ENCODE measurements at places on chromosomes 1 and 21.

DNA sequence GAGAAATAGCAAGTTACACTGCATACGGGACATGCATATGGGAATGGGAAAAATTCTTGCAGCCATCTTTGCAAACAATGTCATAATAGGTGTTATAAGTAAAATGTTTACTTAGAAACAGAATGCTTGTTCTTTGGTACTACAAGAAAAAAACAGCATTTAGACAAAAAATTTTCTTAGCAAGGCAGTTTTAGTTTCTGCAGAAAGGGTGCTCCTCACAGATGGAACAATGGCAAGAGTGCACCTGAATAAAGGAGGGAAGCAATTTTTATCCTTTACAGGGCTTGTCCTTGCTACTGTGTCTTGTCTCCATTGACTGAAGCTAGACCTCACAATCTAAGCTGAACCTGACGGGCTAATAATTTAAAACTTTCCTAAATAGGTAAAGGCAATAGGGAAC, 79.2 kb upstream of the DESI2 start:
- DNase-seq, result no peak

DNA sequence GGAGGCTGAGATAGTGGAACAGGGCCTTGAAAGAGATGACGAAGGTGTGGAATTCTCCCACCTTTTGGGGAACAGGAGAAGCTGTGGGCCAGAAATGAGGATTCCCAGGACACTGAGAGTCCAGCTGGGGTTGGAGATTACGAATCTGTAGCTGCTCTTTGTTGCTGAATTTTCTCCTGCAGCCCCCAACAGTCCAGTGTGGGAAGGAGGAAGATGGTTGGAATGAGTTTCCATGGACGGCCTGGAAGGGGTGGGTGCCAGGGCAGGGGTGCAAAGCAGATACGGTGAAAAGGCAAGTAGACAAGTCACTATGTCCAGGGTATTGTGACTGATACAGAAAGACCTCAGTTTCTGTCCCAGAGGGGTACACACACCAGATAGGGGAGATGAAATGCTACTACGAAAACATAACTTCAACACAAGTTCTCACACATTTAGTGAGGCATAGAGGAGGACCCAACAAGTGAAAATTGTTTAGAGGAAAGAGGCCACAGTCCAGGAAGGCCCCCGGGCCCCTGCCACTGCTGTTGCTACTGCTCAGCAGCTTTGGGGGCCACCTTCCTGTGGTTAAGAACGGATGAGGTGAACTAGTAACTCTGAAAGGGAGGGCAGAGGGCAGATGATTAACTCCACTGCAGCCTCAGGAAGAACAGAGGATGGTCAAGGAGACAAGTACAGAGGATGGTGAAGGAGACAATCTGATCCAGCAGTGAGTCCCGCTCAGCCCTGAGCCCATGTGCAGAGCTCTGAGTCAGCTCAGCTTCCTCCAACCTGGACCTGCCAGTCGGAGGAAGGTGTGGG, 7.3 kb downstream of the CD244 start:
- DNase-seq, result no peak

DNA sequence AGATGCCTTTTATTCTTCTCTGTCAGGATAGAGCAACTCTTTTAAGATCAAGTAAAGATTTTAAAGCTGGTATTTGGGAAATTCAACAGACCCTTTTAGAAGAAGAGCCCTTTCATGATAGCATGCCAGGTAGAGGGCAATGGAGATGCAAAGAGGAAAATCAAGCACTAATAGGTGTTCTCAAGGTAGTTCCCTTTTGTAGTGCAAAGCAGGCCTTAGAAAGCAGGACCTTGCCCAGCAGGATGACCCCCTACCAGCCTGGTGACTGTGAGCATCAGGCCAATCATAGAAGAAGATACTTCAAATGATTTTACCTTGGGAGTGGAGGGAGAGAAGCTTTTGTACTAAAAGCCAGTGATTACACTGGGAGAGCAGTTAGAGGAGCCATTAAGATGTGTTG, 381.4 kb upstream of the ZRANB2 start:
- DNase-seq, result no peak

DNA sequence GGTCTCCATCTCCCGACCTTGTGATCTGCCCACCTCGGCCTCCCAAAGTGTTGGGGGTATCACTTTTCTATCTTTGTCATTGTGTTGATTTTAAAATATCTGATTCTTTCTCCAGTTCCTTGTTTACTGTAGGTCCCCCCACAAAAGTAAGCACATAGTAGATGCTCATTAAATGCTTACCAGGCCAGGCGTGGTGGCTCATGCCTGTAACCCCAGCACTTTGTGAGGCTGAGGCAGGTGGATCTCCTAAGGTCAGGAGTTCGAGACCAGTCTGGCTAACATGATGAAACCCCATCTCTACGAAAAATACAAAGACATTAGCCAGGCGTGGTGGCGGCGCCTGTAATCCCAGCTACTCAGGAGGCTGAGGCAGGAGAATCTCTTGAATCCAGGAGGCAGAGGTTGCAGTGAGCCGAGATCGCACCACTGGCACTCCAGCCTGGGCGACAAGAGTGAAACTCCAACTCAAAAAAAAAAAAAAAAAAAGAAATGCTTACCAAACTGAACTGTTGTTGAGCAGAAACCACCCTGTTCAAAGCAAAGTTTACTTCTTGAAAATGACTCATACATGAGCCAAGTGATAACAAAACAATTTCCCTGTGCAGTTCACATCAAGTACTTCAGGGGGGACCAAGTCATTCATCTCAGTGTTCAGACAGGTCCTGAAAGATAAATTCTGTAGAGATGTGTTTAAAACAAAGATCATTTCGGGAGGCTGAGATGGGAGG, 24.3 kb upstream of the NID1 start:
- DNase-seq, result no peak

GRCh38 chr1:220974431-220974830, 95.2 kb downstream of the HLX start:
- DNase-seq, result no peak

GRCh38 chr1:224256640-224257039, 73.3 kb downstream of the NVL start:
- DNase-seq, result no peak

DNA sequence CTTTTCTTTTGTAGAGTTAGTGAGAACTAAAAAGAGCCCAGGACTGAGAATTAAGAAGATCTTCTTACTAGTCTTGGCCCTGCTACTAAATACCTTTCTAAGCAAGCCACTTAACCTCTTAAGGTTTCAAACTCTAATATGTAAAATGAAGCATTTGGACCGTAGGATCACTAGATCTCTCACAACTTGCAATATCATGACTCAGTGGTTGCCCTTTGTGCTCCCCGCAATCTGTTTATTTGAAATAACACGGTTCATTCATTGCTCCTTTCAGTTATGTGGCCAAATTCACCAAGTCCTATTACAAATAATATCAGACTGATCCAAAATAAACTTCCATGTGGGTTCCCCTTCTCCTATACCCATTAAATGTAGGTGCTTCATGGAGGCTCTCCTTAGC, 10.8 kb downstream of the PALMD start:
- DNase-seq, result no peak

DNA sequence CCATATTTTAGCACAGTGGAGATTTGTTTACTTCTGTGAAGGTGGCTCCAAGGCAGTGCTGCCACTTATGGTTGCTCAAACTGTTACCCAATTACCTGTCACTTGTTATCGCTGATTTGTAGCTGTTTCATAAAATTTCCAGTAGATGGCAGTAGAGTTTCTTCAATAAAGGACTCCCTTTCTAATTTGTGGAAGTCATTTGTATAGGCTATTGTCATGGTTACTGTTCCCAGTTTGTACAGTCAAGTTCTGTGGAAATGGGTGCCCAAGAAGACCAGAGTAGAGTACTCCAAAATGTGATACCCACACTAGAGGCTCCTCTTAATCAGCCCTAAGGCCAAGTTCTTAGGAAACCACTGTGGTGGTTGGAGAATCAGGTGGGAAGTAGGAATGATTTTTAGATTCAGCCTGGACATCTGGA, 186.1 kb downstream of the CLEC20A start:
- DNase-seq, result peak; percentile 97

- peak; percentile 22 for DNase-seq
Measured at GRCh38 chr21:38712071-38712470, 93.7 kb upstream of the ETS2 start.

DNA sequence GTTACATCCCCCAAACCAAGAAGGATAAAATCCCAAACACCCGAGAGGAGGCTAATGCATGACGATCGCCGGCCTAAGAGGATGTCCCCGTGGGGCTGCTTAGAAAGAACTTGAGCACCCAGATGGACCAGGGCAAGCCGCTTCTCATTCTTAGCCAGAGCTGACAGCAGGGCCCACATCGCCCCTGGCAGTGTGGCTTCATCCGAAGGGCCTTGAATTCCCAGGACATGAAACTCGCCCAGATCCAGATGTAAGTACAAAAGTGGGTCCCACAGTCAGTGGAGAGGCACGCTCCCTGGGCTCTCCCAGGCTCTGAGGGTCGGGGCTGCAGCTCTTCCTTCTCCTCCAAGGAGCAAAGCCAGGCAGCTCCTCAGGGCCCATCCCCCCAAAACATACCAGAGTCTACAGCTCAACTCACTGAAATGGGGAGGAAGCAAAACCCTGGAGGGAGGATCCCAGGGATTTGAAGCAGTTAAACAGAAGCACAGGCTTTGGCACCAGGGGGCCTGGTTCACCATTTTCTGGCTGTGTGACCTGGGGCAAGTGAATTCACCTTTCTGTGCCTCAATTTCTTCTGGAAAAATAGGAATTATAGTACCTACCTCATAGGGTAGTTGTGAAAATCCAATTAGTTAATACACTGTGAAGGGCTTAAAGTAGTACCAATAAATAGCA, 85.6 kb downstream of the MAN1C1 start:
- DNase-seq, result no peak

DNA sequence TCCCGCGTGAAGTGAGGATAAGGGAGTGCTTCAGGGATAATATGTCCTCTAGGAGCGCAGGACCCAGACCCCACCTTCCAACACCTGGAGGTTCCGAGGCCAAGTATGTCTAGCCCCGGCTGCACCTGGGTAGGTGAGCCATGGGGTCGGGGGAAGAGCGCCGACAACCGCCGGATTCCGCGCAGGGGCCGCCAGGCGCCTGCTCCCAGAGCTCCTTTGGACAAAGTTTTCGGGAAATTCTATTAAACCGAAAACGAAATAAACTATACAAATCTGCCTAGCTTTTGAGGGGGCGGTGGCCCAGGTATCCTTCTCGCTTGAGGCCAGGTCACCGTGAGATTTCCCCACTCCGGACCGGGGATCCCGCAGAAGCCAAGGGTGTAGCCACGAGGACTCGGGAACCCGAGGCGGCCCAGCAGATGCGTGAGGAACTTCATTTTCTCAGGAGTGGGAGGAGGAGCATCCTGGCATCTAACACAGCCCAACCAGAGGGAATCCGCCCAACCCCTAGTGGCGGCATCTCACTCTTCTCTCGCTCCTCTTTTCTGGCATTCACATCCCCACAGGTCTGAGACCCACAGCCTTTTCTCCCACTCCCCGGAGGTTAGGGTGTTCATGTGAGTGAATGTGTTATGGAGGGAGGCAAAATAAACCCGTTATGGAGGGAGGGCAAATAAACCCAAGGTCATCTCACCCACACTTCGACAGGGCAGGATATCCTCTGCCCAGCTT, 2.3 kb upstream of the DMRTA2 start:
- DNase-seq, result no peak

GRCh38 chr1:113582084-113582483, 177.2 kb downstream of the PHTF1 start:
- DNase-seq, result no peak

- DNase-seq, result no peak
Measured at GRCh38 chr1:3779265-3779911, 6.8 kb downstream of the SMIM1 start.

DNA sequence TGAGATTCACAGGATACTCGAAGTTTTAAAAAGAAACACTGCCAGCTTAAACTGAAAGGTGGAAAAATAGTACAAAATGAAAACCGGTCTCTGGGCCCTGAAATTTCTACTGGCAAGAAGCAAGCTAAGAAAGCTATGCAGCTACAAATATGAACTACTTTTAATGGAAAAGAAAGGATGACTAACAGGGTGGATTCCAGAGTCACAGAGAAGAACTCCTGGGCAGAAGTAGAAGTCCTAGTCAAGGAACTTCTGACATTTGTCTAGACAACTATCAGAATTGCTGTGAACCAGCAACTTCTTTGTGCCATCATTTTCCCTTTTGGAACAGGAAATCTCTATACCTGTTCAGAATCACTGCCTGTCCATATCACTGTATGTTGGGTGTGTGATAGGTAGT, 38.1 kb downstream of the CD160 start:
- DNase-seq, result no peak

DNA sequence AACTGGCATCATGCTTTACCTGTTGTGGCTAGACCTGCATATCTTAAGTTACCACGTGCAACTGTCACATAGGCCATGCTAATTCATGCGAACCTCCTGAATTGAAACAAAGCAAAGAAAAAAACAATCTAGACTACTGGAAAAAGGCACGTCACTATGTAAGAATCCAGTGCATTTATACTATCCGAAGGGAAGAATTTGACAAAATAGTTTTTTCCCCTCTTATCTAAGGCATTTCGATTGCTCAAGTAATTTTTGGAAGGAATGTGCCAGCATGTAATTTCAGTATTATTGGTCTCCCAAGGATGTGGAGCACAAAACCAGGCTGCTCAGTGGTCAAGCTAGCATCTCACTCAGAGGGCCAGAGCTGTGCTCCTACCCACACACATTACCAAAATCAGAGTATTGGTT, 31.5 kb upstream of the C1orf198 start:
- no peak for DNase-seq

- no peak for DNase-seq
Measured at GRCh38 chr1:205826016-205826806, 13.2 kb upstream of the SLC41A1 start.

DNA sequence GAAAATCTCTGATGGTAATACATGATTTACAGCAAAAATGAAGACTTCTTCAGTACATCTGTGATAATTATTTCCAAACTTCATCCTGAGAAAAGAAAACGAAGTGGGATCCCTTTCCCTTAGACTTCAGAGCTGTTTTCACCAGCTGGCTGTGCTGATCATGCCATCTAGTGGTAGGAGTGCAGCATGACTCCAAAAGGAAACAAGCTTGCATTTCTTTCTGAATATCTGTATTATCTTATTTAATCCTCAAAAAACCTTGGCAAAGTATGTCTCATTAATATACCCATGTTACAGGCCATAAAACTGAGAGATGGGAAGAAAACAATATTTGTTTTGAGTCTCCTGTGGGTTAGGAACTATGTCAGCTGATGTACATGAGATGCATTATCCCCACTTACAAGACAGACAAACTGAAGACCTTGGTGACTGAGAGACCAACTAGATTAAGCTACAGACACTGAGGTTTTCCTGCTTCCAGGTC, 9.8 kb upstream of the GJA8 start:
- DNase-seq, result peak; percentile 85

- no peak for DNase-seq
Measured at GRCh38 chr1:53043271-53043670, 18.7 kb upstream of the PODN start.

DNA sequence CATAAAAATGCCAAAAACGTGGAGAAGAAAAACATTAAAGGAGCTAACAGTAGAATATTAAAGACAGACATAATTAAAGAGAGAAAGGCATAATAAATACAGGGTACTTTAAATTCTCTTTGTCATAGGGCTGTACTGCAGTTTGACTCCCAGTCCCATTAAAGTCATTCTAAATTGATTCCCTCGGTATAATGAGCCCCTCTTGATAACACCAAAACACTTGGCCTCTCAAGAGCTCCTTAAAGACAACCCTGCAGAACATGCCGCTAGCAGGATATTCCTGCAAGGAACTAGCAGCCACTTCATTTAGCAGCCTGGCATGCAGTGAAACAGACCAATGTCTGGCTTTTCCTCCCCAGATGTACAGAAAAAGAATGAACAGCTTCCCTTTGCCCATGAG, 273.8 kb upstream of the ESRRG start:
- DNase-seq, result peak; percentile 38

- peak; percentile 69 for DNase-seq
Measured at GRCh38 chr1:54287176-54287650, 87.2 kb downstream of the MRPL37 start.

Measured in NCI-H1417 (cell line).